SJSA1 (cell line): ENCODE measurements at places on chromosomes 16 and 17.

DNA sequence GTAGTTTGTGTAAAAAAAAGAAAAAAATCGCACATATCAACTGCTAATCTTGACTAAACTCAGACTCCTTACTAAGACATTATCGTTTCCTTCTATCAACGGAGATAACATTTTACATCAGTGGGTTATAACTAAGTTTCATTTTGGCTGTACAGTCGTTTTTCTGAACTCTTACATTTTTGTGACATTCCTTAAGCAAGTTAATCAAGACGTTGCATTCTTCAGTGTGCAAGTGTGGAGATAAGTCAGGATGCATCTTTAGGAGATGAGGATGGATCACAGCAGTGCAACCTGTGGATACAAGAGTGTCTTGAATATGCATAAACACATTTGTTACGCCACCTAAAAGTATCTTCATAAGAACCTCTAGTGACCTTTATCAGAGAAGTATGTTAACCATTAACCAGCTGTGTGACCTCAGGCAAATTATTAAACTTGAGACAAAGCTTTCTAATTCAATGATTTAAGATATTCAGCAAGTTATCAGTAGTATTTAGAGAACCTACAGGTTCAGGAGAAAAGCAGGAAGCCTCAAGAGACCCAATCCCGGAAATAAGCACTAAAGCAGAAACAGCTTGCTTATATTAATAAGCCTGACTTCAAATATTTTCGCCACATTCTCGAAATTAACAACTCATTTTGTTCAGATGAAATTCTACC lies 9.4 kb downstream of the CMC2 start:
- H3K4me1 ChIP-seq: peaks cover 28% of the 10 kb centered on the region
- no peaks in the 10 kb centered on the region for H3K36me3 ChIP-seq
- DNase-seq: no peak
- no peak overlapping the region for H3K4me3 ChIP-seq
- H3K27me3 ChIP-seq: no peaks in the 10 kb centered on the region

DNA sequence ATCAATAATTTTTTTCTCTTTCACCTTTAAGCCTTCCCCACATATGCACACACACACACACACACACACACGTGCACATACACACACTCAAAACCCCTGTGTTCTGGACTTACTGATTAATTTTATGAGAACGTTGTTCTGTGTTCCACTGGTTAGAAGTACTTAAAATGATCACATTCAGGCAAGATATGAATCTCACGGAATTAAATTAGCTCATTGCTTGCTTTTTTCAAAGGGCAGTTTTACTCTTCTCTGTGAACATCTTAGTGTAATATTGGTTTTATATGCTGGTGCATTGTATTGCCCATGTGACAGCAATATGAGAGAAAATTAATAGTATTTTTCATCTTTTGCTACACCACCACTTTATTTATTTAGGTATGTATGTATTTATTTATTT lies 377.3 kb upstream of the RBFOX1 start:
- no peak overlapping the region for H3K27ac ChIP-seq
- H3K4me1 ChIP-seq: no peaks in the 10 kb centered on the region
- H3K4me3 ChIP-seq: no peak overlapping the region
- H3K27me3 ChIP-seq: no peaks in the 10 kb centered on the region

- no peak overlapping the region for H3K4me3 ChIP-seq
- no peaks in the 10 kb centered on the region for H3K4me1 ChIP-seq
- no peaks in the 10 kb centered on the region for H3K27me3 ChIP-seq
- no peak overlapping the region for H3K27ac ChIP-seq
Observed at GRCh38 chr16:51637770-51638094, 486.7 kb upstream of the SALL1 start.

DNA sequence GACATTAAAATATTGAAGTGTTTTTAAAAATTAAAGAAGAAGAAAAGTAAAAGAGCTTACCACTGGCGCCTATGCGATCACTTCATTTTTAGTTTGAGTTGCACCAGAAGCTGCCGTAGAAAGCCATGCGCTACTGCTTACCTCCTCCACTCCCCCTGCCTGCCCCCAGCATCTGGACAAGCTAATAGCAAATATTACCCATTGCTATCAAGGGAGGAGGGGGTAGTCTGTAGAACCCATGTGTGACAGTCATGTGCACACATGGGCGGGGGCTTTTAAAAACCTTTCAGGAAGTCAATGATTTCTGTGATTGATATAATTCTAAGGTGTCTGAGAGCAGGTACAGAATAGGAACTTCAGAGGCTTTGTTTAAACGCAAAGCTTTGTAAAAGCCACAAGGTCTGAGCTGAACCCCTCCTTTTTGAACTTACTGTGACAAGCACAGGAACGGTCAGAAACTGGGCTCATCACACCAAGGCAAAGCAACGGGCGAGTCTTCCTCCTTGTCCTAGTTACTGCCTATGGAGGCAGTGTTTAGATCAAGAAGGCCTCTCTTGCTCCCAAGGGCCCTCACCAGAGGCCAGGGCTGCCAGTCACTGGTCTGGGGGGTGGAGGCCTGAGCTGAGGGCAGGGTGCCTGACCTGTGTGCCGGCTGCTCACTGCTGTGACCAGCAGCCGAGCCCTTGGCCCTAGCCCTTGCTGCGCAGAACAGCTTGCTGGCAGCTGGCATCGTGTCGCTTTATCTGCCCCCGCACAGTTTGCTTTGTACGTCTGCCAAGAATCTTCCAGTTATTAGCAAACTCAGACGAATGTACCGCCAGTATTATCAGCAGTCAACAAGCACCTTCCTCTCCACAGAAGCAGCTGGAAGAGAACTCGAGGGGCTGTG lies 15.0 kb downstream of the GINS2 start:
- H3K27ac ChIP-seq: no peak overlapping the region
- peaks cover 94% of the 10 kb centered on the region for H3K36me3 ChIP-seq
- DNase-seq: no peak
- no peaks in the 10 kb centered on the region for H3K27me3 ChIP-seq
- H3K4me3 ChIP-seq: no peak overlapping the region
